HepG2 (cell line): ENCODE measurements at places on chromosomes 5 and 9.

GRCh38 chr5:54013556-54014194 is 296.7 kb downstream of the ARL15 start:
- DNase-seq: no peak

- DNase-seq: no peak
Measured at GRCh38 chr5:58961631-58962280, 378.9 kb downstream of the RAB3C start.

DNA sequence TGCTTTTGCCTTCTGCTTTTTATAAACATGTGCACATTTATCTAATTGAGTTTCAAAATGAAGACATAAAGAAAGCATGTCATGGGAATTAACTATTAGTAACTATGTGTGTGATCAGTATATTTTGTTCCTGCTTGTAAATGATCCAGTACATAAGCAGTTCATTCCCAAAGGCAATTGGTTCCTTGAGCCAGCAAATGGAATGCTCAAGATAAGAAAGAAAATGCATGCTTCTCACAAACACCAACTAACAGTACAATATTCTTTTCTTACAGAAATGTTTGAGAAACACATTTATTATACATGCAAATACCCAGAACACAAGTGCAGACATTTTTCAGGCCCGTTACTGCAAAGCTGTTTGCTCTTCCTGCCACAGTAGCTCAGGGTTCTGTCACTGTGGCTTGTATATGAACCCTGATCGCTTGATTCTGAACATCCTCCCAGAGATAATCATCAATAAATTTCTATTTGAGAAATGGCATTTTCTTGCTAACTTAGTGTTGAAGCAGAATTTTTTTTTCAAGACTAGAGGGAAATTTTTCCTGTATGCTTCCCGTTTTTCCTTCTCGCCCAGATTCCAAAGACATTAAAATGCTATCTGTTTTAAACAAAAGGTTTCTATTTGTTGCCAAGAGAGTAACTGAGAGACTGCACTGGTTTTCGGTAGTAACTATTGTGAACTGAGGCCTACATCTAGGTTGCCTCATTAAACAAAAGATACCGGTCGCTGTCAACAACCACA is 1.9 kb downstream of the GNAQ start:
- no peak for DNase-seq

- no peak for DNase-seq
Measured at GRCh38 chr5:34656700-34657273, 659 bp downstream of the RAI14 start.
